Mammary epithelial cell (primary cell): ENCODE measurements at places on chromosomes 2 and 18.
A peak's percentile ranks its signal among the peaks of the same experiment; 100 is the strongest.

DNA sequence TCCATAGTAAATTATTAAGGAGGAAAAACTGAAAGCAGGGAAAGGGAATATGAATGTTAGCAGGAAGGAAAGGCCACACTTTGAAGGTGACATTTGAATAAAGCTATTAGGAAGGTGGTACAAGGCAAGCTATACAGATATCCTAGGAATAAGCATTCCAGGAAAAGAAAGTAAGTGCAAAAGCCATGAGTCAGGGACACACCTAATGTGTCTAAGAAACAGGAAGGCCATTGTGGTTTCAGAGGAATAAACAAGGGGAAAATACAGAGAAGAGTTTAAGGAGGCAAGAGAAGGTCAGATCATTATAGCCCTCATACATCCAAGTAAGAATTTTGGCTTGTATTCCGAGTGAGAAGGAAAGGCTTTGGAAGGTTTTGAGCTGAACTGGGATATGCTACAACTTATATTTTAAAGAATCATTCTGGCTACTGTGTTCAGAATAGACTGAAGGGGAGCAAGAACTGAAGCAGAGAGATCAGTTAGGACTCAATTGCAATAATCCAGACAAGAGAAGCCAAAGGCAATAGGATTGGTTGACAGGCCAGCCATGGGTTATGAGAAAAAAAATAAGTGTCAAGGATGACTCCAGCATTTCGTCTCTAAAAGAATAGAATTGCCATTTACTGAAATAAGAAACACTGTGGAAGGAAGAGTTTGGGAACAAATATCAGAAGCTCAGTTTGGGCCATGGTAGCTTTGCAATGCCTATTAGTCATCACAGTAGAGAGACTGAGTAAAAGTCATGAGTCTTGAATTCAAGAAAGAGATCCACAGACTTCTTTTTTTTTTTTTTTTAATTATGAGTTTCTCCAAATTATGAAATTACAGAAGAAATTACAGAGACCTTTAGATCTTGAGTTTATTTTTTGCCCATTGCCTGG, 11.3 kb downstream of the RAD51AP2 start:
- peak; percentile 83 for DNase-seq

- DNase-seq = no peak
Observed at GRCh38 chr2:197159661-197160211, 150.8 kb downstream of the ANKRD44 start.

GRCh38 chr18:58373481-58373880, 255.4 kb downstream of the ALPK2 start:
- DNase-seq = no peak

GRCh38 chr2:200781616-200782015, 30.1 kb upstream of the BZW1 start:
- DNase-seq = peak; percentile 44

GRCh38 chr2:40416486-40416885, 35.4 kb downstream of the SLC8A1 start:
- peak; percentile 42 for DNase-seq

- DNase-seq = no peak
Observed at GRCh38 chr2:213682276-213682675, 398.0 kb downstream of the SPAG16 start.

DNA sequence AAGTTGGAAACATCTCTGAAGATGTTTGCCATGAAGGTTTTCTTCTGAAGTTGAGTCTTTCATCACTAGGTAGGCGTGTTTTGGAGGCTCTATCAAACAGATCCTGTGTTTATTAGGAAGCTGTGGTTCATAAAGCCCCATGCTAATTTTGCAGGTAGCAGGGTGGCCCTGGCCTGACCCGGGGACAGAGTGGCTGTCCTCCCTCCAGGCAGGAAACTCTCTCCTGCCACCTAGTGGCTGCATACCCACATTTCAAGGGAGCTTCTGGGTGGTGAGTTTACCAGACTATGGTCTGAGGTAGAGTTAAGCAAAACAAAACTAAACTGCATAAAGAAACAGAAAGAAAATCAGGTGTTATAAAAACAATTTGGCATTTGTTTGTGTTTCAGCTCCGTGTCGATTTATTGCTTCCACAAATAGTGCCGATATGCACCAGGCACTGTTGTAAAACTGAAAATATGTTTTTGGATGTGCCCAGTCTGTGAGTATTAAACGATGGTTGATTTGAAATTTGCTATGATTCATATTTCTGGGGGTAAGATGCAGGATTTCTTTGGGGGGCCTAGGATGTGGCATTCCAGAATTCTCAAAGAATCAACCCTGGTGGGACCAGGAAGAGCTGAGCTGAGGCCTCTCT, 26.0 kb upstream of the IL37 start:
- peak; percentile 44 for DNase-seq

- DNase-seq = no peak
Observed at GRCh38 chr18:76953583-76954233, 131.4 kb downstream of the ZNF236 start.

DNA sequence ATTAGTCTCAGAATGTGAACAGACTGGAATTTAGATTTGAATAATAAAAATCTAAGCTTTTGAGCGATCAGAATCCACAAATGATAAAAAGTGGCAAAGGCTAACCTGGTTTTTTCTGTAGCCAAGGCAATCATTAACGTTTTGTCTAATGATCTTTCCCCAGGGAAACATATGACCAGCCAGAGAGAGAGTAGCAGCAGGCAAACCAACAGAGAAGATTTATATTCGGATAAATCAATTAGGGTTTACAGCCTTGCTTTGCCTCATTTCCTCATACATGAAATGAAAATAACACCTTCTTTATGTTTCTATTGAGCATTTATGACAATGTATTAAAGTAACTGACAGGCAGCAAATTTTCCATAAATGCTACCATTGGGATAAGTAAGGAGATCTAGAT, 14.5 kb downstream of the TIA1 start:
- DNase-seq = no peak

GRCh38 chr2:234502285-234502918, 5.5 kb upstream of the ARL4C start:
- DNase-seq = peak; percentile 91

GRCh38 chr2:33595385-33595784, 3.7 kb downstream of the FAM98A start:
- DNase-seq = no peak

DNA sequence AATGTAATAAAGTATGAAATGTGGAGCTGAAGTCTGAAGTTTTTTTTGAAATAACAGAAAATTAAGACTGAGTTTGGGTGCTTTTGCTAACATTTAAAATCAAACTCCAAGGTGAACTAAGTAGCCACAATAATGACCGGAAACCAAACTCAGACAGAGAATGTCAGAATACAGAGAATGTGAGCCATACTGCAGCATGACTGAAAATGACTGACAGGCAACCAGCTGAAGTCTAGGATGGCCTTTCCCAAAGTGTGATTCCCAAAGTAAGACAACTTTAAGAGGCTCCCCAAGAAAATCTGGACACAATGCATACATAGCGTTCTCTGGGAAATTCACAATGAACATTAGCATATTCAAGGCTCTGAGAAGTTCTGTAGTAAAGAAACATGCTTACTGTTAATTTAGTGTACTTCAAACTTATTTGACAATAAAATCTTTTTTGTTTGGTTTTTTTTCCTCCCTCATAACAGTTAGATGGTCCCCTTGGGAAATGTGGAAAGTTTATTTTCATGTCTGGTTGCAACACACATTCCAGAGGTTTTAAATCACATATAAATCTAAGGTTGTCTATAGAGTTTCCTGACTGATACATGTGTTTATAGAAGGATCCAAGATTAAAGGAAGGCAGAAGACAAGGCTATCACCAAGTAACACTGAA, 28.6 kb downstream of the PLA2R1 start:
- DNase-seq = no peak

DNA sequence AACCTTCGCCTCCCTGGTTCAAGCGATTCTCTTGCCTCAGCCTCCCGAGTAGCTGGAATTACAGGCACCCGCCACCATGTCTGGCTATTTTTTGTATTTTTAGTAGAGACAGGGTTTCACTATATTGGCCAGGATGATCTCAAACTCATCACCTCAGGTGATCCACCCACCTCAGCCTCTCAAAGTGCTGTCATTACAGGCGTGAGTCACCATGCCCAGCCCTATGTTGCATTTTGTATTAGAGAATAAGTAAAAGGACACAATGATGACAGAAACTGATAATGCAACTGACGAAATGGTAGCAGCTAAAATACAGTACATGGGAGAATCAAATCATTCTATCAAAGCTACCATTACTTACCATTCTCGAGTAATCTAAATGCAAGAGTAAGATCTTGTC, 276.7 kb downstream of the DSEL start:
- DNase-seq = no peak

DNA sequence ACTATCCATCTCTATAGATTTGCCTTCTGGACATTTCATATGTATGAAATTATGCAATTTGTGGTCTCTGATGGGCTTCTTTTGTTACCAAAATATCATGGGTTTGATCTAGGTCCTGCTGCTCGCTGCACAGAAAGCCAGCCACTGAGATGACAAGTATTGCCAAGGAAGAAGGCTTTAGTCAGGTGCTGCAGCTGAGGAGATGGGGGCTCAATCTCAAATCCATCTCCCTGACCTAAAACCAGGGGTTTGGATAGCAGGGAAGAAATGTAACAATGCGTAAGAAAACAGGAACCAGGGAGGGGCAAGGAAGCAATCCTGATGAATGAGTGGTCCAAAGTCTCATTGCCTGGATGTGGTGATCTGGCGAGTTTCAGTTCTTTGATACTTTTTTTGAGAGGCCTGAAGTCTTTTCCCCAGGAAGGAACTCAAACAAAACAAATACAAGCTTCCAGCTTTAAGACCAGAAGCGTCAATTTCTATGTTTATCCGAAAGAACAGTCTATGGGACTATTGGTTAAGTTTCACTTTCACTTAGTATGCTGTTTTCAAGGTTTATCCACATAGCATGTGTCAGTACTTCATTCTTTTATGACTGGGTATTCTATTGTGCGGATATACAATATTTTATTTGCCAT, 3.4 kb upstream of the CKAP2L start:
- DNase-seq = no peak

- DNase-seq = peak; percentile 38
Observed at GRCh38 chr2:85792783-85793441, 39.1 kb downstream of the ATOH8 start.

- no peak for DNase-seq
Observed at GRCh38 chr2:51149725-51150124, 117.8 kb upstream of the NRXN1 start.

DNA sequence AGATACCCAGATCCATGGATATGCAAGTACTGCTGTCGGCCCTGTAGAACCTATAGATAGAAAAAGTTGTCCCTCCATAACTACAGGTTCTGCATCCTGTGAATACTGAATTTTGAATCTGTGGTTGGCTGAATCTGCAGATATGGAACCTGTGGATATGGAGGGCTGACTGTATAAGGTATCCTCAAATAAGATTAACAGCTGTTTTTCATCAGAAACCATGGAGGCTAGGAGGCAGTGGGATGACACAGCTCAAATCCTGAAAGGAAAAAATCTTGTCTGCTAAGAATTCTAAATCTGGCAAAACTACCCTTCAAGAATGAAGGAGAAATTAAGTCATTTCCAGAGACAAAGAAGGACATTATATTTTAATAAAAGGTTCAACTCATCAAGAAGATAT, 14.7 kb upstream of the ACAA2 start:
- DNase-seq = no peak

GRCh38 chr2:86563650-86564061, 413 bp upstream of the CHMP3 start:
- no peak for DNase-seq

GRCh38 chr2:42909966-42910365, 117.6 kb upstream of the HAAO start:
- no peak for DNase-seq

GRCh38 chr2:160934991-160935390, 225.2 kb upstream of the TANK start:
- no peak for DNase-seq

- no peak for DNase-seq
Observed at GRCh38 chr2:68743531-68743930, 8.9 kb downstream of the ARHGAP25 start.

- DNase-seq = no peak
Observed at GRCh38 chr2:152083202-152083875, 15.5 kb downstream of the CACNB4 start.

- no peak for DNase-seq
Observed at GRCh38 chr18:43422518-43422917, 145.2 kb upstream of the SYT4 start.

GRCh38 chr2:233032551-233033320, at the start of gene NEU2:
Gene NEU2, plus strand, starts transcription at chr2:233032672. Its CDS starts 0 bp downstream, at chr2:233032672.
- no peak for DNase-seq

DNA sequence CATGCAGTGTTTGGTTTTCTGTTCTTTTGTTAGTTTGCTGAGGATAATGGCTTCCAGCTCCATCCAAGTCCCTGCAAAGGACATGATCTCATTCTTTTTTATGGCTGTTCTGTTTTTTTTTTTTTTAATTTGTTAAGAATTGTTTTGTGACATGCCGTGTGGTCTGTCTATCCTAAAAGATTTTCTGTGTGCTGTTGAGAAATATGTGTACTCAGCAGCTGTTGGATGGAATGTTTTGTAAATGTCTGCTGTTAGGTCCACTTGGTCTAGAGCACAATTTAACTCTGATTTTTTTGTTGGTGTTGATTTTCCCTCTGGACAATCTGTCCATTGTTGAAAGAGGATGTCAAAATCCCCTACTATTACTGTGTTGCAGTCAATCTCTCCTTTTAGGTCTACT, 80.4 kb upstream of the WDR75 start:
- DNase-seq = no peak

DNA sequence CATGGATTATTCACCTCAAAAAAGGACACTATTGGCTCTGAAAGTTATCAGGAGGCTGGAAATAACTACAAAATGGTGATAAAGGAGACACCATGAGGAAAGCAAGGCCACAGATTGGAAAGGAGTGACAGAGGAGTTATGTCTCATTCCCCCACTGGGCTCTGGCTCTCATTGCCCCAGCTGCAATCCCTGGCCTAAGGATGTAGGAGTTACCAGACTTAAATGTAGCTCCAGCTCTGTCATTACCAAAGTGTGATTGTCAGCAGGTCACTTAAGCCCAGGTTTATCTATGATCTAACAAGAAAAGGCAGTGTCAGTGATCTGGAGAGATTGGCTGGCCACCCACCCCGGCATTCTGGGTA, 1228.2 kb upstream of the DDX18 start:
- DNase-seq = no peak

DNA sequence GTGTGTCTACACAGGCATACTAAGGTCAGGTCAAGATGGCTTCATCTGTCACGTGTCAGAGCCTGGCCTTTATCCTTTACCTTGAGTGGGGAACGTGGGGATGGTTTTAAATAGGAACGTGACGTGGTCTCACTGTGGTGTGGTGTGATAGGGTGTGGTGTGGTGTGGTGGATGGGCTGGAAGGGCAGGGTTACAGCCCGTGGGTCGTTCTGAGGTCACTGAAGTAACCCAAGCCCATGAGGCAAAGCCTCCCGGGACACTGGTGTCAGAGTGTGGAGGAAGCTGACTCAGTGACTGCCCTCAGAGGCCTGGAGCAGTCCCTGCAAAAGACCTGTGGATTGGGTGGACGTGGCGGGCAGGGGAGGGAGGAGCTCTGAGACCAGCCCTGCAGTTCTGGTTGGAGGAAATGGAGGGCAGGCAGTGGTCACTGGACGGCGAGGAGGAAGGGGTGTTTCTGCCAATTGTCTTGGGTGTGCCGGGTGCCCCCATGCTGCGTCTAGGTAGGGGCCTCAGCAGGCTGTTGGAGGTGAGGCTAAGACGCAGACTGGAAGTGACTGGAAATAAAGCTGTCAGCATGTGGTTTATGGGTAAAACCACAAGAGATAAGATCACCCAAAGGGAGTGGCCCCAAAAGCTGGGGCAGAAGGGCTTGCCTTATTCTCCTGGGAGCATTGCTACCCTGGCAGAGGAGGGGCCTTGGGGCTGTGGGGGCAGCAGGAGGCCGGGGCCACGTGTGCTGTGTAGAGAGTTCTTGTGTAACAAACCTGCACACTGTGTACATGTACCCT, 84.8 kb downstream of the SH3RF3 start:
- DNase-seq = peak; percentile 88

- DNase-seq = no peak
Observed at GRCh38 chr2:118223992-118224894, 136.0 kb downstream of the INSIG2 start.
